Hair follicular keratinocyte (primary cell): ENCODE measurements at places on chromosomes 5 and 9. TPM values are rescaled to one million over a fixed set of nuclear protein-coding genes. Genes with fewer than 3 reads are reported as not detected.

Gene PGGT1B
- 6.8 and 7.6 TPM in 2 replicates for total RNA-seq

Gene PCDHGA10
- 1.3 and 1.6 TPM in 2 replicates for total RNA-seq

Gene HTR4
- total RNA-seq = not detected in 2 replicates

Gene RFESD
- total RNA-seq = 1.7 and 2.4 TPM in 2 replicates

Gene GRHPR
- total RNA-seq = 152 and 154 TPM in 2 replicates

Gene OR1J2
- not detected in 2 replicates for total RNA-seq

Gene ERP44
- total RNA-seq = 17.3 and 25.5 TPM in 2 replicates

Gene PCDHAC1
- total RNA-seq = 0.16 and 0.61 TPM in 2 replicates

Gene ADGRD2
- total RNA-seq = 0.11 TPM in 1 of 2 replicates, not detected in the other

Gene FAM53C
- total RNA-seq = 20.1 and 23.5 TPM in 2 replicates

Gene ASS1
- total RNA-seq = 26.6 and 113 TPM in 2 replicates

Gene C5orf52
- total RNA-seq = not detected in 2 replicates

Gene GPR150
- 0.47 TPM in 1 of 2 replicates, not detected in the other for total RNA-seq

Gene SAXO1
- not detected in 2 replicates for total RNA-seq

Gene SLC6A7
- not detected in 2 replicates for total RNA-seq

Gene OR1Q1
- total RNA-seq = not detected in 2 replicates

Gene SLC6A19
- not detected in 2 replicates for total RNA-seq

Gene BRIX1
- 31.2 and 52.2 TPM in 2 replicates for total RNA-seq

Gene PCDHA6
- 0.16 TPM in 1 of 2 replicates, not detected in the other for total RNA-seq

Gene ENHO
- not detected in 2 replicates for total RNA-seq

Gene SPATA6L
- total RNA-seq = 0.15 and 1.6 TPM in 2 replicates

Gene ADAMTSL2
- not detected in 2 replicates for total RNA-seq

Gene EGFL7
- 11.1 and 18.8 TPM in 2 replicates for total RNA-seq

Gene FBXW5
- 149 and 155 TPM in 2 replicates for total RNA-seq

Gene TMC1
- total RNA-seq = not detected in 2 replicates

Gene BAAT
- not detected in 2 replicates for total RNA-seq

Gene RBM22
- total RNA-seq = 36.0 and 42.1 TPM in 2 replicates

Gene ZBED3
- total RNA-seq = 0.49 and 1.6 TPM in 2 replicates

Gene DNAH5
- total RNA-seq = 0.23 and 0.38 TPM in 2 replicates

Gene KCNV2
- total RNA-seq = not detected in 2 replicates

Gene PCDHGC5
- 1.2 and 5.0 TPM in 2 replicates for total RNA-seq

Gene DMRT3
- not detected in 2 replicates for total RNA-seq

Gene F2R
- 26.5 and 44.0 TPM in 2 replicates for total RNA-seq

Gene TMEM171
- total RNA-seq = 1.6 and 4.2 TPM in 2 replicates

Gene SHB
- total RNA-seq = 25.9 and 33.0 TPM in 2 replicates

Gene CCDC152
- total RNA-seq = 4.5 and 5.3 TPM in 2 replicates

Gene ECM2
- 0.62 and 0.84 TPM in 2 replicates for total RNA-seq

Gene SCGB3A1
- not detected in 2 replicates for total RNA-seq

Gene PDE8B
- not detected in 2 replicates for total RNA-seq

Gene PCDHGB1
- total RNA-seq = 0.23 and 0.38 TPM in 2 replicates

Gene ELAVL2
- total RNA-seq = 3.0 and 10.9 TPM in 2 replicates

Gene COL23A1
- total RNA-seq = 0.16 TPM in 1 of 2 replicates, not detected in the other

Gene CDKN2B
- 8.3 and 18.0 TPM in 2 replicates for total RNA-seq

Gene PRXL2C
- total RNA-seq = 12.0 and 13.3 TPM in 2 replicates

Gene IPPK
- 16.3 and 20.1 TPM in 2 replicates for total RNA-seq

Gene PHYHD1
- total RNA-seq = 3.2 and 7.5 TPM in 2 replicates

Gene LCN12
- not detected in 2 replicates for total RNA-seq

Gene PTGR1
- 53.1 and 57.5 TPM in 2 replicates for total RNA-seq

Gene NPR3
- total RNA-seq = 0.08 and 0.15 TPM in 2 replicates

Gene RGS3
- 36.2 and 42.6 TPM in 2 replicates for total RNA-seq

Gene PHF2
- 9.9 and 10.8 TPM in 2 replicates for total RNA-seq

Gene STKLD1
- 0.19 TPM in 1 of 2 replicates, not detected in the other for total RNA-seq
